ENCODE measurements at places on chromosomes 7 and 10. TPM values are rescaled to one million over a fixed set of nuclear protein-coding genes. Genes with fewer than 3 reads are reported as not detected.

GRCh38 chr7:111942450-111943081, 263.6 kb downstream of the DOCK4 start:
- DNase-seq = no peak

GRCh38 chr7:144489504-144489903, 86.0 kb upstream of the NOBOX start:
- peak; percentile 33 for DNase-seq

DNA sequence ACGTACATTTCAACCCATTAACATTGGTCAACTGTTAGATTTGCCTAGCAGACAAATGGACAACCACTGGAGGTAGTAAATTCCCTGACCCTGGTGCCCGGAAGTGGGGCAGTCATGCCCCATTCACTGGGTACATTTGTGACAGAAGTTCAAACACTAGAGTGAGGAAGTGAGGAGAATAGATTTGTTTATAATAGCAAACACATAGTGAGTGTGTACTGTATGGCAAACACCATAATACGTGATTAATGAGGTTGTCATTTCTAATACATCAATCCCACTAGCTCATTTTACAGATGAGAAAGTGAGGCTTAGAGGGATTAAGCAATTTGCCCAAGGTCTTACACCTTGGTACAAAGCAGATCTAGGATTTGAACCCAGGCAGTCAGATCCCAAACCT, 181.9 kb upstream of the MKLN1 start:
- DNase-seq = no peak

GRCh38 chr7:116210345-116211005, at the start of gene TES:
Gene TES (plus strand): TSS chr7:116210539. CDS start chr7:116210708, 169 bp downstream.
- no peak for DNase-seq

DNA sequence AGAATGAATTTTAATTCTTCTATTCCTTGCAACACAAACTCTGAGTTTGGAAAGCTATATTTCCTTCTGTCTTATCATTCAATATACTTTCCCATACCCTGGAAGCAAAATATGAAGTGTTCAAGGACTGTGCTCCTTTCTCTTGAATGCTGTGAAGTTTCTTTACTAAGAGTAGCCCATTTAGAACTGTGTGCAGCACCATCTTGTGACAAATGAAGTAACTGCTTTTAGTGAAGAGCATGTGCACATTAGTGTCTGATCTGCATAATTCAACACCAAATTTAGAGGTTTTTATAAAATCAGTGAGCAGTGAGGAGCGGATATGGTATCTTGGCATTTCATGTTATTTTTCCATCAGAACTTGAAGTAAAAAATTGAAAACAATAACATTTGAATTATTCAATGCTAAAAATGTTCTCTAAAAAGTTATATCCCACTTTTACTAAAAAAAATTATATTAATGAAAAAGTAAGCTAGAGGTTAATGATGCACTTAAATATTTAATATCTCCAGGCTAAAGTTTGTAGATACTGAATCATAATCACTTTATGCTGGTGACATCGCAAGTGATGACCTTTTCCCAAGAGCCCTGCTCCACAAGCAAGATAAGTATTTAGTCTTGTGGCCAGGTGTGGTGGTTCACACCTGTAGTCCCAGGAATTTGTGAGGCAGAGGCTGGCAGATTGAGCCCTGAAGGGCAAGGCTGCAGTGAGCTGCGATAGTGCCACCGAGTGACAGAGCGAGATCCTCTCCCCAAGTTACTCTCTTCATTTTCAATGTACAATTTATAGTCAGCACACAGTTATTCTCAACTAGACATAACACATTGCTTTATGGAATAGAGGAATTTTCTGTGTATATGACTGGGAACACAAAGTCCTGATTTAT, 108.8 kb upstream of the PCLO start:
- peak; percentile 72 for DNase-seq

DNA sequence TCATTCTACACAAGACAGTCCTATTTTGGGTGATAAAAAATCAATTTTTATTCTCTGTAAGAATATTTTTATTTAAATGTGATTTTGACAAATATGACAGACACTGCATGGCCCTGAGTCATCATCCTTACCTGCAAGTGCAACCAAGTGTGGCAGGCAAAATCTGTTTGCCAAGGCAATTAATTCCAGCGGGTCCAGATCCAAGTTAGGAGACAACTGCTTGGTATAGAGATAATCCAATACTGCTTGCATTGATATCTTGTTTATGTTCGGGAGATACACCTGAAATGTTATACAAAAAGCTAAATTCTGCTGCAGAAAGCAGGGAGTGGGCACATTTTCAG, 66.2 kb downstream of the RHOBTB1 start:
- DNase-seq = no peak

DNA sequence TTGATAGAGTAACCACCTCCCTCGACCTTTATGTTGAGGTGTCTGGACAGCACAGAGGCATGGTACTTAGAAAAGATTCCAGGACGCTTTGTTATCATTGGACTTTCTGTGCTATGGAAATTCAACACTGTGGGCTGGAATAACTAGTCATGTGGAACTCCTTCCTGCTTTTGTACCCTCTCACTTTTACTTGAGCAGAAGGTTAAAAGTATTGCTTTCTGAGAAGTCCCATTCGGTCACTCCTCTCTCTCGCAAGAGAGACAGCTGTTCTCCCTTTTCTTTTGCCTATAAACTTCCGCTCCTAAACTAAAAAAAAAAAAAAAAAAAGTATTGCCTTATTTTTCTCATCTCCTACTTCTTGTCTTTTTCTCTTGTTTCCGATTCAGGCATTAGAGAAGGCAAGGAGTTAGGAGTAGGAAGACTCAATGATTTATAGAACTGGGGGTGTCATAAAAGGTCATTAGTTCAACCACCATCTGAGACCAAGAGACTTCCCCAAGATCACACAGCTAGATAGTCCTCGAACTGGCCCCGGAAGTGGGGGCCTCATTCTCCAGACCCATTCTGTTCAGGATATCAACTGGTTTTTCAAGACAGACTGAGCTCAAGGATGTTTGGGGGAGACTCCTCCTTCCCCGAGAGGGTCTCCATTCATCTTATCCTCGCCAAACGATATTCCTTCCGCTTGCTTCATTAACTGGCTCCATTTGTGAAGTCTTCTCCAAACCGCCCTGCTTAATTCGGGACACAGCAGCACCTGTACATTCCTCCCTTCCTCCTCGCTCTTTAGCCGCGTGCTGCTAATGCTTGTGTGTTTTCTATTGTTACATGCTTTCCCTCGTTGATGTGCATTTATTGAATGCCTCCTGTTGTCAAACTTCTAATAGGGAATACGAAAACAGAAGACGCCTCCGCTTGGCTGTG, 995 bp upstream of the INPP5F start:
- DNase-seq = peak; percentile 64

- DNase-seq = no peak
Measured at GRCh38 chr10:127102176-127102575, 94.2 kb downstream of the INSYN2A start.

DNA sequence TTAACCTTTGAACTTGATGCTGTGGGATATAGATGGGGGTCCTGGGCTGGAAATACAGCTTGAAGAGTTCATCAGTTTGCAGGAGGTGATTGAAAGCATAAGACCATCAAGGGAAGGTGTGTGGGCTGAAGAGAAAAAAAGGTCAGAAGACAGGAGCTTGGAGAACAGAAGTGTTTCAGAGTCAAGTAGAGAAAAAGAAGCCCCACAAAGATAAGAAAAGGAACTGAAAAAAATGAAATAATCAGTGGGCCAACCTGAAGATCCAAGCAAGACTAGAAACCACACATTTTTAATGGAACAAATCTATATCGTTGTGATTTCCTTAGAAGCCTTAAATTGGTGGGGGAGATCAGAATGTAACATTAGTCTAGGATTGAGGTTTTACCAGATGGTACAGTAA, 22.5 kb downstream of the ZEB1 start:
- DNase-seq = no peak

GRCh38 chr10:126387931-126388911, at the start of gene ADAM12:
Gene ADAM12 (minus strand): TSS chr10:126388477. CDS start chr10:126388145, 332 bp downstream.
- DNase-seq = no peak

DNA sequence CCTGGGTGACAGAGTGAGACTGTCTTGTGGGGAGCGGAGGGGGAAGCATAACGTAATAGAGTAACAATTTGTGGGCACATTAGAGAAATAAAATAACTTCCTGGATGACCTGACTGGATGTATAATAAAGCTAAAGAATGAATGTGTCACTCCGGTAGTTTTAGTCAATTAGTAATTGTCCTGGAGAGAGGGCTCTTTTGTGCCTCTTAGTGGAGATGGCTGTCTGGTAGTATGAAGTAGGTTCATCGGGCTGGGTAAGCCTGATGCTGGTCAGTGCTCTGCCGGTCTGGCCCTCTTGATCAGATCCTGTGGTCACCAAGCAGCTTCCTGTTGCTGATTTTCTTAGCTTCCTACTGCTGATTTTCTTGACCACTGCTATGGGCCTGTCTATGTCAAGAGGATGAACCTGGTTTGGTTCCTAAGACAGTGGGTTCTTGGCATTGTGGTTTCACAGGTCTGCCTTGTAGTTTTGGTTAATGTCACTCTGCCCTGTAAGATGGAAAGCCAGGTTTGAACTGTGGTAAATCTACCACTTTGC, 34.1 kb downstream of the ZRANB1 start:
- no peak for DNase-seq

DNA sequence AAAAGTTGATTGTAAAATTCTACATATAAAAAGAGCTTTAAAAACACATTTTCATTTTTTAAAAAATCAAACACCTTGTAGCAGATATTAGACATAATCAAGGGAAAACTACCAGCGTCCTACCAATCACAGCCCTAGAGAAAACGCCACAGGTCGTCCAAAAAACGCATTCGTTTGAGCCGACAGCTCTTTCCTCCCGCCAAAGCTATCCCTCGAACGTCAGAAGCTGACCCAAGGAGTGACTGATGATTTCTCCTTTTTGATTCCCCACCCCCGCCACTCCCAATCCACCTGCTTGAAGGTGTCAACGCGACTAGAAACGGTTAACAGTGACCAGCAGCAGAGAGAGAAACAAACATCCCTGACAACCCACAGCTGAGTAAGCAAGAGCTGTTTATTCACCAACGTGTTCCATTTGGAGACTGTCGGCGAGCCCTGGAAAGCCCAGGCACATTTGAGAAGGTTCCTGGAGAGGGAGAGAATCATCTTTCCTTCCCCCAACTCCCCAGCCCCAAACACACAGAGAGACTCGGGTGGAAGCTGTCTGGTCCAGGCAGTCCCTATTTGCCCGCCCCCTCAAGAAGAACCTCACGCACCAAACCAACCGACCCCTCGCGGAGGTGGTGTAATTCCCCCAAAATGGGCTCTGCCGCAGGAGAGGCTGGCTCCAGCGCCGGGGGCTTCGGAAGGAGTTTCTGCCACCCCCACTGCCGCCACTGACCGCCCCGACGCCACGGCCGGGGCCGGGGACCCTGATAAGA, 622 bp downstream of the CPEB3 start:
- peak; percentile 67 for DNase-seq

DNA sequence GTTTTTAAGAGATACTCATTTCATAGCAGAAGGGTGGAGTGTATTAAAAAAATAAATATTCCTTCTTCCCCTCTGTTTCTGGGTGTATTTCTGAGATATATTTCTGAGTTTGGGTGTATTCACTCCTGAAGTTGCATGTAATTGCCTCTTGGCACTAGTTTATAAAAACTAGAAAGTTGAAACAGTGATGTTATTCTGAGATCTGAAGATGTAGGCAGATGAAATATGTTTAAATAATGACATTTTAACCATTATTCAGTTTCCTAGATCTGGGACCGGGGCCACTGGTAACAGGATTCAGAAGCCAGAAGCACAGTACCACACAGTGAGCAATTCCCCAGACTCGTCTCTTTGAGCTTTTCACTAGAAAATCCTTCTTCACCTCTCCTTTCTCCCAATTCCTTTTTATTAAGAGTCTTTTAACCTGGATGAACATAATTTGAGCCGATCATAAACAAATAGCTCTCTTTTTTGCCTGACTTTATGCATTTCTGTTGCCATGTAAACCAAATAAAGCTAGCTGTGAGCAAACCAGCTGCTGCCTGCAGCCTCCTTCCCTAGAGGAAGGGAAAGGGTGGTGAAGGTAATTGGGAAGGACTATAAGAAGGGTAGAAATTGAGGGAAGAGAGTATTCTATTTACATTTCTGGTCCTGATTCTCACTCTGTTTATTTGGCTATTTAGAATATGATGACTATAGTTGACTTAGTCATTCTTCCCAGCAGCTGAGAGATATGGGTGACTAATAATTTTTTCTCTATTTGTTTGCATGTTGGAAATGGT, 101.8 kb upstream of the STRIP2 start:
- DNase-seq = no peak

- no peak for DNase-seq
Measured at GRCh38 chr7:132295175-132295574, 281.1 kb downstream of the PLXNA4 start.

GRCh38 chr10:120115959-120116358, 223.4 kb downstream of the SEC23IP start:
- DNase-seq = no peak

- DNase-seq = no peak
Measured at GRCh38 chr7:69927461-69927860, 329.2 kb downstream of the AUTS2 start.

DNA sequence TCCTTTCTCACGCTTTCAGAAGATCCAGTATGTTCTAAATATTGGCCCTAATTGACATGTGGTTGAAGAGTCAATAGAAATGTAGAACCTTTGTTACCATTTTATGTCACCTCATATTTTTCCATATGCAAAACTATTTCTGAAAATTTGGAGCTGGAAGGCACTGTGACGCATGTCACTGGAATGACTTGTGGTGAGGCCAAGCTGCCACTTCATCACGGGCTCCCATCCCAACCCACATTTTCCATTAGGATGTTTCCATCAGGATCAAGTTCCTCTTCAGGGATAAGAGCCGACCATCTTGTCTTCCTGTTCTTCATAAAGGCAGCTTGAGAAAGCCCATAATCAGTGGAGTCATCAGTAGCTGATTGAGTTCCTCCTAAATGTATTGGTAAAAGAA, 1241.7 kb downstream of the GATA3 start:
- DNase-seq = no peak

- no peak for DNase-seq
Measured at GRCh38 chr10:16816171-16816570, 1.1 kb downstream of the RSU1 start.

GRCh38 chr10:102335184-102335583, 60.3 kb upstream of the NFKB2 start:
- DNase-seq = peak; percentile 87

Gene VDAC2
- total RNA-seq = 181 TPM

Gene CLRN3
- not detected for total RNA-seq

Gene OR2A7
- total RNA-seq = not detected

Gene KLF14
- not detected for total RNA-seq

Gene RSBN1L
- total RNA-seq = 19.2 TPM

Gene NRAP
- not detected for total RNA-seq

Gene FAM25G
- not detected for total RNA-seq

Gene ODAD2
- total RNA-seq = not detected

Gene TAS2R39
- not detected for total RNA-seq

Gene CFAP46
- 11.3 TPM for total RNA-seq

Measured in G401 (cell line).